ENCODE measurements at places on chromosomes 16 and 17. TPM values are rescaled to one million over a fixed set of nuclear protein-coding genes. Genes with fewer than 3 reads are reported as not detected.

NHERF2 gene
- total RNA-seq, result 19.6 TPM

KRTAP16-1 gene
- not detected for total RNA-seq

PABPN1L gene
- total RNA-seq, result not detected

GRCh38 chr16:77117707-77118106, 73.3 kb upstream of the MON1B start:
- no peak for DNase-seq

- no peak for DNase-seq
These were observed 21.7 kb upstream of the CLEC18A start for GRCh38 chr16:69929480-69929879.

GRCh38 chr16:77785373-77785764, 3.0 kb upstream of the VAT1L start:
- DNase-seq, result no peak

DNA sequence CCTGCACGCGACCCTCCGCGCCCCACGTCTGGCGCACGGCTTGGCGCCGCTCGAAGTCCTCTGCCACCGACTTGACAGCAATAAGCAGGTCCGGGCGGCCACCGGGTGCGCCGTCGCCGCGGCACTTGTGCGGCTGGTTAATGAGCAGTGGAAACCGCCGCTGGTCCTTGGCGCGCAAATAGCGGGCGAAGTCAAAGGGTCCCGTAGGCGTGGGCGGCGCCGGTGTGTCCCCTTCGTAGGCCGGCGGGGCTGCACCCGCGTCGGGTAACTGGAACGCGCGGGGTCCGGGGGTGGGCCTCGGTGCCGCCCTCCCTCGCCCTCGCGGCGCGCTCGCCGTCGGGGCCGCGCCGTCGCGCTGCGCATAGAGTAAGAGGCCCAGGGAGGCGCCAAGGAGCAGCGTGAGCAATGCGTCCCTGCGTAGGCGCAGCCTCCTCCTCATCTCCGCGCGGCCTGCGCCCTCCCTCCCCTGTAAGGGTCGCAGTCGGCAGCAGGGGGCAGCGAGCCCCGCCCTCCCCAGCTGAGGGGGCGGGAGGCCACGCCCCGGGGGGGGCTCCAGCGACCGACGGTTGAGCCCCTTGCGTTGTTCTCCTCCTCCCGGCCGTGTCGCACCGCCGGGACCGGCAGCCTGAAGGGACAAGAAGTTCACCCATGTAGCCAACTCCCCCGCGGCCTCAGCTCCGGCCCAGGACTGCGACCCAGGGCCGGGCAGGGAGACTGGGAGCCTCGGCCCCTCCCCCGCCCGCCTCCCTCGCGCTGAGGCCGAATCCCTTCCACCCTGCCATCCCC, 558 bp downstream of the B3GNT9 start:
- peak; percentile 94 for DNase-seq

GRCh38 chr17:4777969-4778760, 6.5 kb downstream of the TM4SF5 start:
- DNase-seq, result no peak

Measured in H1 (cell line).